Stimulated activated CD8-positive, alpha-beta memory T cell treated with anti-CD3 and anti-CD28 coated beads, Interleukin-7, amount 100 ng/mL, for 1 hour (primary cell): ENCODE measurements at places on chromosomes 5 and 9.
A peak's percentile ranks its signal among the peaks of the same experiment; 100 is the strongest.

DNA sequence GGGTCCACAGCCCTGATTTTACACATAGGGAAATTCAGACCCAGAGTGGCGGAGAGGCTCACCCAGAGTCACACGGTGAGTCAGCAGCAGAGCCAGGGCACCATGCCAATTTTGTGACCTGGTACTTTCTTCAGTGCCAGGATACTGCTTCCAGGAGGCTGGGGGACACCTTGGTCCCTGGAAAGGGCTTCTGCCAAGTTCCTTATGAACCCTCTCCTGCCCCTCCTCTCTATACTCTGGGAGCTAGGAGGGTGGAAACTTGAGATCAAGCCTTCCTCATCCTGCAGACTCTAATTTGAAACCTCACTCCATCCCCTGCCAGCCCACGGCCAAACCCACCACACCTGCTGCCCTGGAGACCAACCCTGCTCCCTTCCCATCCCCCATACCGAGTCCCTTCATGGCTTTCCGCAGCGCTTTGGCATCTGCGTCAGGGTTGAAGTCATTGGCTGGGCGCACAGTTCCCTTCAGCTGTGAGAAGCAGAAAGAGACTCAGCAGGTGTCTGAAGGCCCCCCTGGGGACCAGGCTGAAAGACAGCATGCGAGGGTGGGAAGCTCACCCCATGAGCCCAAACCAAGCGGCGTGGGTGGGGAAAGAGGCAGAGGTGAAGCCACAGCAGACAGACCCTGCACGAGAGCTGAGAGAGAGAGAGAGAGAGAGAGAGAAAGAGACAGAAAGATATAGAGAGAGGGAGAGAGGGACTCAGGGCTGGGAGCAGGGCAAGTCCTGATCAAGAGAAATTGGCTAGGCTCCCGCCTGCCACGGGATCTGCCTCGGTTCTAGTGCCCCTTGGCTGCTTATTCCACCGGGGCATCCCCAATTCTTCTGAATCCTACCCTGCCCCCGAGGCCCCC, 33.5 kb downstream of the ANXA6 start:
- no peak for DNase-seq

DNA sequence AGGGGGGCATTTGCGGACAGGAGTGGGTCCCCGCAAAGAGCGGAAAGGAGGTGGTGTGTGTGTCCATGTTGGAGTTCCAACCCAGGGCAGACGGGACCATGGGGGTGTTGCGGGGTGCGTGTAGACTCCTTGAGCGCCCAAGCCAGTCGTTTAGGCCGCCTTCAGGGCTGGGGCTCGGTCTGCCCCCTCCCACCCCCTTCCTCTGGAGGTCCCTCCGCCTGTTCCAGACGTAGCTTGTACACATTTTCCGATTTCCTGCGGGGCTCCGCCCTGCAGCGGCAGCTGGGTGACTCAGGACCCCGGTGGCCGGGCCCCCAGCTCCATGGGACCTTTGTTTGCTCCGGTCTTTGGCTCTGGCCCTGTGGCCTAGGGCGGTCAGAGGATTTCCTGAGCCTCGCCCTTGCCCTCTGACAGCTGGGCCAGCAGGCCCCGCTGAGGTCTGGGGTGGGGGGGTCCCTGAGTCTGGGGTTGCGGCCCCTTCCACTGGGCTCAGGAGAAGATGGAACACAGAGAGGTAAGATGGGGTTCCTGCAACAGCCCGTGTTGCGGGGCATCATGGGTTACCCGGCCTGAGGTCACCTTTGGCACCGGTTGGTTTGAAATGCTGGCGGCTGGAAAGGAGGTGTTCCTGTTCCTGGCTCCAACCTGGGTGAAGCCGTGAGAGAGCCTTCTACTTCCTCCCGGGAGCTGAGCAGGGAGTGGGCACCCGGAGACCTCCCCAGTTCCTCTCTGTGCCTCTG, 1.5 kb downstream of the PKN3 start:
- no peak for DNase-seq

DNA sequence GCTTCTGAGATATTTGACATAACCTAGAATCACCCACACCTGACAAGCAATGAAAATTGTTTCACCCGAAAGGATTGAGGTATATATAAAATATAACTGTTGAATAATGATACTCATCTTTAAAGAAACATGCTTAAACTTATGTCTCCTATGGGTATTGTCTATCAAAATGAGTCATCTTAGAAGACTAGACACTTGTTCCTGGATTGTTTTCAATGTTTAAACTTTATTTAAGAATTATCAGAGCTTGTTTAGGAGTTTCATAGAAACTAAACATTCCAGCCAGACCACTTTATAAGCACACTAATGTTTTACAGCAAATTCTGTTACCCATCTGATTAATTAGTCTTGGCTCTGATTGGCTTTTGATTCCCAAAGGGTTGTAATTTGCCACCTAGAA, 19.6 kb downstream of the NFX1 start:
- no peak for DNase-seq

DNA sequence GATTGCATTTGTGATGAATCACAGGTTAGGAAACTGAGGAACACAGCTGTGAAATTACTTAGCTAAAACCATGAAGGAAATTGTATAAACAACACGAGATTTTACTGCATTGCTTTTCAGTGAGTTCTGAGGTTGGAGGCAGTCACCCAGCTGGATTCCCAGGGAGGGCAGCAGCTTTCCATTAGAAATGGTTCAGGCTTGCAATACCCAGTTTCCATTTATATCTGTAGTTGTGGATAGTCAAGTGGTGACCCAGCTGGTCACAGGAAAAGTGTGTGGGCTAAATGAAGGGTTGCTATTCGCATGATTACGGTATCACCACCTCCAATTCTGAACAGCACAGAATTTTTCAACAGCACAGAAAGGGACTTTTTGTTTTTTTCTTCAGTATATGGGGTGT, 34.3 kb upstream of the SPATA31D4 start:
- DNase-seq, result no peak

DNA sequence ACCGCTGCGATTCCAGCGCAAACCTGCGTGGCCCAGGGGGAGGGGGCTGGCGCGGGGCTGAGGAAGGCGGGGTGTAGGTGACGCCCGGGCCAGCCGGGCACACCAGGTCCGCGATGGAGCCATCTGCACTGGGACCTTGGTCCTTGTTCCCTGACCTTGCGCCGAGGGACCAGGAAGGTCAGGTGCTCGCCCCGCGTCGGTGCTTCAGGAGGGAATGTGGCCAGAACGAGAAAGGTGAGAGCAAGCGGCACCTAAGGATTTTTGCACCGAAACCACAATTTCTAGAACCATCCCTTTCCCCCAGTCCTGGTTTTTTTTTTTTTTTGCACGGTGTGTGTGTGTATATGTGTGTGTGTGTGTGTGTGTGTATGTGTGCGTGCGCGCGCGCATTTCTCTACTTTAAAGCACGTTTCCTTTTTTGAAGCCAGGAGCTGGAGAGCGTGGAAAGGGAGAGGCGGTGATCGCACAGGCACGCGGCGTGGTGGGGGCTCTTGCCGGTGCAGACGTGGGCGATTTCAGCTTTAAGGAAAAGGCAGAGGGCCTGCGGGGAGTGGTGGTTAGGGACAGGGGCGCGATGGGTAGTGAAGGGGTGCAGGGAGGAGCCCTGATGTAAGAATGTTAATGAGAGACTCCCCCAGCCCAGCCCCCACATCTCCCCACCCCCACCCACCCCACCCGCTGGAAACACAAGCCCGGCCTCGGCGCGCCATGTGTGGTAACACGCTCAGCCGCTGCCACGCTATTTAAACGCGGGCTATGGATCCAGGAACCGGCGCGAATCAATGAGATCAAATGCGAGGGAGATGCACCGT, at the start of gene NPR3:
Gene NPR3 (plus strand): TSS at position 772 of the 812 bp plus-strand sequence. CDS start 456 bp downstream, outside the sequence.
- DNase-seq, result no peak

GRCh38 chr9:35882263-35882848, 12.2 kb upstream of the OR13J1 start:
- DNase-seq, result peak; percentile 75

GRCh38 chr9:136354592-136355085, 8.9 kb downstream of the DNLZ start:
- DNase-seq, result no peak

- DNase-seq, result no peak
Observed at GRCh38 chr5:133843911-133844310, 124.5 kb downstream of the C5orf15 start.

GRCh38 chr5:121979691-121980090, 17.9 kb downstream of the SRFBP1 start:
- DNase-seq, result no peak

DNA sequence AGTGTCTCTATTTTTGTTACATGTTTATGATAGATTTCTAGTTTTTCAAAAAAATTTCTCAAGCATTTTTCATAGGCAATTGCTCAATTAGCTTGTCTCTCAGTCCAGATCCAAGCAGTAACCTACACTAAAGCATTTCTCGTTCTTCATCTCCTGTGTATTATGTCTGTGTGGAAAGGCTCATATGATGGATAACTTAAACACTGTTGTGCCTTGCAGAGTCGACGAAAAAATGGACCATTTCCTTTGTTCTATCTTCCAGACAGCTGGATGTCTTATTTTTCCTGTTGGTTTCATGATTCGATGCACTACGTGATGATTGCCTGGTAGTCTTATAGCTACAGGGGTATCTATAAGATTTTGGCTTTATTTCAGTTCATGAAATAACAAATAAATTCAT, 347.8 kb downstream of the TRPM3 start:
- no peak for DNase-seq

GRCh38 chr5:107680099-107680498, 9.4 kb upstream of the EFNA5 start:
- DNase-seq, result no peak

DNA sequence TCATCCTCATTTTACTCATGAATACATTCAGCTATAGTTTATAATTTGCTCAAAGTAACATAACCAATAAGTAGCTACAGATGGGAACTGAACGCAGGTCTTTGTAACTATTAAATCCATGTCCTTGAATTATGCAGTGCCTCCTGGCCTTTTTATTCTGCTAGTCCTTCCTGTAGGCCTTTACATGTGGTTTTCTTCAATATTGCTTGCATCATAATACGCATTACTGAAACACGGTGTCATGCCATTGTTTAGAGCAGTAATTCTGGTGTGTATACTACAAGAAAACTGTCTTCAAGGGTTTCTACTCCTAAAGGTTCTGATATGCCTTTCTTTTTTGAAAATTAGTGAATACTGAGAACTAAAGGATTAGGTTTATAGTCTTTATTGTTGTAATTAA, 20.7 kb downstream of the CWC27 start:
- no peak for DNase-seq

DNA sequence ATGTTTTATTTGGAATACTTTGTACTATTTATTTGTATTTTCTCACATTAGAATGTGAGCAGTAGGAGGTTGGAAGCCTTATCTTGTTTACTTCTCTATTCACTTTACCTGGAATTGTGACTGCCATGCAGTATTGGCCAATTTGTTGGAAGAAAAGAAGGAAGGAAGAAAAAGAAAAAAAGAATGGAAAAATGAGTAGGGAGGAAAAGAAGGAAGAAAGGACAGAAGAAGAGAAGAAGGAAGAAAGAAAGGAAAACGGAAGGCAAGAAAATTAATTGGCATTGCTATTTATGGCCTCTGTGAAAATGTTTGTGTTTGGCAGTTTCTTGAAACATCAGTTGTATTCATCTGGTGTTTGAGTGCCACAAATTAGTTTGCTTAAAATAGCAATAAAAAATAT, 575.2 kb upstream of the ZNF608 start:
- DNase-seq, result no peak

DNA sequence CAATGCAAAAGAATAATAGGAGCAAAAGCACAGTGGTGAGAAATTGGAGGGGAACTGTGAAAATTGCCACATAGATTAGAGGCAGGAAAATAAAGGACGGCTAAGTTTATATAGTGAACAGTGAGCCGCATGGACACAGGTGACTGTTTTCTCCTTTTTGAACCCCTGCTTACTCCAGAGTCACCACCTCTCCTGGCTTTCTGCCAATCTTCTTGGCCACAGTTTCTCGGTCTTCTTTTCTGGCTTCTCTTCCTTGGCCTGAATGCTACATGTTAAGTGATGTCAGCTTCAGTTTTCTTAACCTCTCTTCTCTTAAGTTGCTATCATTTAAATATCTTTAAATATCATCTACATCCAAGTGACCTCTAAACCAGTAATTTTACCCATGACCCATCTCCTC, 47.3 kb upstream of the CDKN2B start:
- DNase-seq, result no peak

- no peak for DNase-seq
Observed at GRCh38 chr9:120257483-120257882, 322.5 kb downstream of the CDK5RAP2 start.

DNA sequence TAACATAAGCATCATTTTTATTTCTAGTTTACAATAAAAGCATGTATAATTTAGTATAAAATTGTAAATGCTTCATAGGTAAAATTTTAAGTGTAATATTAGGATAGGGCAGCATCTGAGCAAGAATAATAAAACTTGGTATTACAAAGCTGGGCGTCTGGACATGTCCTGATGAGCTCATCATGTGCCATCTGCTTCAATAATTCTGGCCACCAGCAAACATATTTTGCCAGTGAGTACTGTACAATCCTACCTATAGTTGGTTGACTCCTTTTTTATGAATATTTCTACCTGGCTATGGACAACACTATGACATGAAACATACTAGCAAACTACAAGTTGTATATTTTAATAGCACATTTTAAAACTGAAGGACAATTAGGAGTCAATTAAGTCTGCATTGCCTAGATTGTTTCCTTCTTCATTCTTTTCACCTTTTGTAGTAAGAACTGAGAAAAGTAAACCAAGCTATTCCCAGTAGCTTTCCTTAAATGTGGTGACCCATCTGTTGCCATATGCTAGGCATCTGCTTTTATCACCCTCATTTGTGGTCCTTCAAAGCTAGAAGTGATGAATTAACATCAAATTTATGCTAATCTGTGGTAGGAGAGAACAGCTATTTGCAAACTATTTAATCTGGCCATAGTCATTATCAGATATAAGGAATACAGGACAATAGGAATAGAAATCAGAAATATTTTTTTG, 23.4 kb downstream of the LURAP1L start:
- DNase-seq, result no peak

GRCh38 chr9:131645078-131645776, 94.6 kb downstream of the RAPGEF1 start:
- no peak for DNase-seq

- DNase-seq, result no peak
Observed at GRCh38 chr5:167247816-167248215, 1043.6 kb upstream of the WWC1 start.

DNA sequence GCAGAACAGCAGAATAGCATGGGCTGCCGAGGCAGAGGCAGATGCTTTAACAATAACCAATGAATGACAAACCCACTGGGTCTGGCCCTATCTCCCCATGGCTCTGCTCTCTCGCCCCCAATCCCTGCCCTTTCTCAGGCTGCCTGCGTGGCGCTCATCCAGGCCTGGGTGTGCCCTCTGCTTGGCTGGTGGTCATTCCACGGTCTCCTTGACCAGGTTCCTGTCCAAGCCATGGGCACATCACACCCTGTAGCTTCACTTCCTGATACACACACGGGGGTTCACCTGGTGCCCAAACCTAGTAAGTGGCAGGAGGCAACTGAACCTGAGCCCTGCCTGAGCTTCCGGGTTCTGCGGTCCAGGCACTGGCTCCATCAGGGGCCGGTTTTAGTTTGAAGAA, 87.6 kb downstream of the DAP start:
- no peak for DNase-seq

- no peak for DNase-seq
Observed at GRCh38 chr9:21831841-21832509, 29.5 kb downstream of the MTAP start.
